ENCODE measurements at places on chromosomes 2 and 18.

- no peak for DNase-seq
Measured at GRCh38 chr2:143218621-143219020, 89.4 kb downstream of the ARHGAP15 start.

GRCh38 chr2:170271340-170271739, 93.4 kb downstream of the MYO3B start:
- DNase-seq: no peak

- no peak for DNase-seq
Measured at GRCh38 chr2:167420211-167420610, 531.9 kb downstream of the XIRP2 start.

DNA sequence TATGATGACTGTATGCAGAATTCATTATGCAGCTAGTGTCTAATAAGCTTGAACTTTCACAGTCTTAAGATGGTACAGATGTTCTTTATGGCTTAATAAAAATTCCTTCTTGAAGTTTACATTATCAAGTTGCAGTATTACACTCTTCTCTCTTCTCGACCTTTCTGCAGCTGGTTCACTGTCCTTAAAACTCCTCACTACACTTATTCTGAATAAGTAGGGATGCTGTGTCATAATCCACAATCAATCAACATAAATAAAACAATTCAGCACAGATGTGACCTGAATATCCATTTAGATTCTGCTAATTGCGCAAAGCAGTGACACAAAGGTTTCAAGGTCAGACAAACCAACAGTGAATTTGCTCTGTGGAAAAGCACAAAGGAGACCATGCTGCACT, 356.8 kb downstream of the SUCLG1 start:
- no peak for DNase-seq

GRCh38 chr2:157899125-157899839, 23.2 kb upstream of the ACVR1 start:
- DNase-seq: no peak

GRCh38 chr2:159518321-159519005, 97.9 kb downstream of the BAZ2B start:
- DNase-seq: no peak

- no peak for DNase-seq
Measured at GRCh38 chr18:5142131-5142530, 54.9 kb downstream of the AKAIN1 start.

All from midbrain (tissue), 1 donor.